ENCODE measurements at places on chromosomes 2 and 18.

GRCh38 chr18:13380691-13381070, 162.1 kb downstream of the LDLRAD4 start:
- no peak for DNase-seq

DNA sequence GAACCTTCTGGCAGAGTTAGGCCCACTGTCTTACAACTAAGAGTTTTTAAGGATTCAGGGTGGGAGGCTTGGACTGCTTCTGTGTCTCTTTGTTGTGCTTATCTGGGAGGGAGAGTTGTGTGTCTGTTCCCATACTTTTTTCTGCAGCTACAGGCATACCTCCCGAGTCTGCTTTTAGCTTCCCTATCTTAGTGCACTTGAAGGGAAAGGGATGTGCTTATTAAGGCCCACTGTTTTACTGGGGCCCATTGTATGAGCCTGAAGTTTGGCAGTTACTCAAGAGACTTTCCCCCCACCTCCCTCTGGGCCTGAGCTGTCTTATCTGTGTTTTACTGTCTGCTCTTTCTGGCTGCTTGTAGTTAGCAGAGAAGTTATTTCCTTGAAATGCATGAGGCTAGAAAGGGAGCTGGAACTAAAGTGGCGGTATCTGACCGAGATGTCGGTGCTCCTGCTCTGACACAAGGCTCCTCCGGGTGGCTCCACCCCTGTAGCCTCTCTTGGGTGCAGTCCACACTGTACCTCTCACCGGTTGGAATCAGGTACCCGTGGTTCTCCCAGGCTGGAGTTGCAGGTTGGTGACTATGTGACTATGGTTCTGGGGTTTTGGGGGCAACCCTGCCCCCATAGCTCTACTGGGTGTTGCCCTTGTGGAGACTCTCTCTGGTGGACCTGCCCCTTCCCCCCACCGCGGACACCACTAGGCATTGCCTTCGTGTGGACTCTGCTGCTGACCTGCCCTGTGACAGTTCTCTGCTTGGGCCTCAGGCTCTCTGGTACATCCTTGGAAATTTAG, 12.9 kb downstream of the UBR3 start:
- no peak for DNase-seq

DNA sequence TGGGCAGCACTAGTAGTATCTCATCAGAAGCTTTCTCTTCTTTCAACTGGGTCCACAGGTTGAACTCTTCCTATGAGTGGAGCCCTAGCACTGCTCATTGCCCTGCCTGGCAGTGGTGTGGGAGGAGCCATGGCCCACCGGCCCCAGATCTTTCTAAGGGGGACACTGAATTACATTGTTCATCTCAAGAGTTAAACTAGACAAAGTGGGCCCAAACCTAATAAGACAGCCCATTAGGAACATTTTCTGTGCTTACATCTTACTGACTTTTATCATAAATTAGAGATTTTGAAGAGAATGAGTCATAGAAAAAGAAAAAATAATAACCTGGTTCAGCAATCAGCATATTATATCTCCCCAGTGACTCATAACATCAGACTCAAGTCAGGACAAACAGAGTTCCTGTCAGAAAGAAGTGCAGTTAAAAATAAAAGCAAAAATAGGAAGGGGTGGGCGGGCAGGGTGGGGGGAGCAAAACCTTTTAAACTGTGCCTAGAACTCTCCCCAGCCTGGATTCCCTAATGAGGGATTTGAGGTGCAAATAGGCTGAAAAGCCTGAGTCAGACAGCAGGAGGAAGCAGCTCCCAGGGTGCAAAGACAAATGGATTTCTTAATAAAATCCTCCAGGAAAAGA, 161.6 kb upstream of the TRIB2 start:
- DNase-seq: no peak

DNA sequence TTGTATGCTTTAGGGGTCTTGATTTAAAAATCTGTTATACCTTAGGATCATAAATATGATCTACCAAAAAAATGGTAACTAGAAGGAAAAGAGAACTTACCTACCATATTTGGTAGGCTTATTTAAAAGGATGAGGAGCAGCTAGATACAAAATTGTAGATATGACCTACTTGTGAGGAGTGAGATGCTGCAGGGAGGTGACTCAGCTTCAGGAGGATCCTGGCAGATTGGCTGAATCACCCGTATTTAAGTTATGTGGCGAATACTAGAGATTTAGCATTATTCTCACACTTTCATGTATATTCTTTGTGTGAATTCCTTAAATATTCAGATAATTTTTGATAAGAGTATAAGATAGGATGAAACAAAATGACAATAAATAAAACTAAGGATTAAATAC, 657.3 kb upstream of the LINC00305 start:
- DNase-seq: no peak

- DNase-seq: no peak
These were observed 196.1 kb downstream of the BABAM2 start for GRCh38 chr2:28086611-28087010.

- peak; percentile 51 for DNase-seq
These were observed 1.4 kb downstream of the TRIB2 start for GRCh38 chr2:12718015-12718671.

DNA sequence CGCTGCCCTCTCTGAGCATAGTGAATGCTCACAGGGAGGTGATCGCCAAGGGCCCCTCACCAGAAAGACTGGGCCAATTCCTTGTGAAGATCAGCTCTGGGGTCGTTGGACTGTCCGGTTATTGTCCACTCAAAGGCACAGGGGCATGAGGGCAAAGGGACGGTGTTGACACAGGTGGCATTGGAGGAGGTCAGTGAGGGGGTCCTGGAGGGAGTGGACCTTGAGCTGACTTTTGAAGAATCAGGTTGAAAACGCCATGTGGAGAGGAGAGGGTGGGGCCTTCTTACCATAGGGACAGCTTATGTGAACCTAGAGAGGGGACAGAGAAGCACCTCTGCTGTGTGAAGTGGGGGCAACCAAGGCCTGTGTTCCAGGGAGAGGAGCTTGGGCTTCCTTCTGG, 131.5 kb downstream of the TFCP2L1 start:
- no peak for DNase-seq

Measured in NCI-H1092 treated with DMSO at 0.1 percent for 48 hours (cell line).